ENCODE measurements at places on chromosomes 16 and 17. TPM values are rescaled to one million over a fixed set of nuclear protein-coding genes. Genes with fewer than 3 reads are reported as not detected.

The SLC43A2 gene
- 2.4 TPM for total RNA-seq

GRCh38 chr17:51261024-51261963 lies 948 bp downstream of the UTP18 start:
- H3K36me3 ChIP-seq, result peaks cover 60% of the 10 kb centered on the region
- peak overlapping the region; percentile 88 for H3K4me3 ChIP-seq
- no peak for DNase-seq
- H3K27me3 ChIP-seq, result no peaks in the 10 kb centered on the region

DNA sequence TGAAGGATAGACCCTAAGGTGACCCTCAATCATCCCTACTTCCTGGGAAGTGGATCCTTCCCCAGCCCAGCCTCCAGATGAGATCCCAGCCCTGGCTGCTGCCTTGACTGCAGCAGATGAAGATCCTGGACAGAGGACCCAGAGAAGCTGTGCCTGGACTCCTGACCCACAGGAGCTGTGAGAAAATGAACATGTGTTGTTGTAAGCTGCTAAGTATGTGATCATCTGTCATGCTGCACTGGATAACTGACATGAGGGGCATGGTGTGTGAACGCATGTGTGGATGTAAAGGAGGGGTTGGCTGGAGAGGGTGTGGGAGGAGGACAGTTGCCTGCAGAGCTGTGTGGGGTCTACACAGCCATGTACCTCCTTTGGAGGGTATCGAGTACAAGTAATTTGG lies 69.3 kb downstream of the SLC5A11 start:
- H3K4me3 ChIP-seq, result no peak overlapping the region
- H3K36me3 ChIP-seq, result peaks cover 16% of the 10 kb centered on the region
- H3K27ac ChIP-seq, result no peak overlapping the region
- no peak for DNase-seq

GRCh38 chr16:57257455-57258070 lies 12.5 kb downstream of the ARL2BP start:
- peaks cover 6% of the 10 kb centered on the region for H3K4me1 ChIP-seq
- no peak overlapping the region for H3K4me3 ChIP-seq
- DNase-seq, result no peak
- H3K36me3 ChIP-seq, result peaks cover 7% of the 10 kb centered on the region
- H3K27ac ChIP-seq, result no peak overlapping the region
- H3K27me3 ChIP-seq, result no peaks in the 10 kb centered on the region

The NPB gene
- total RNA-seq, result 0.28 TPM

GRCh38 chr16:31569360-31569717 lies 41.6 kb downstream of the AHSP start:
- H3K36me3 ChIP-seq, result peaks cover 3% of the 10 kb centered on the region
- no peak overlapping the region for H3K4me3 ChIP-seq
- peaks cover 33% of the 10 kb centered on the region for H3K27me3 ChIP-seq
- H3K27ac ChIP-seq, result no peak overlapping the region
- no peak for DNase-seq

- no peaks in the 10 kb centered on the region for H3K27me3 ChIP-seq
- H3K4me3 ChIP-seq, result no peak overlapping the region
- peaks cover 13% of the 10 kb centered on the region for H3K4me1 ChIP-seq
- H3K27ac ChIP-seq, result no peak overlapping the region
- no peaks in the 10 kb centered on the region for H3K36me3 ChIP-seq
Observed at GRCh38 chr17:81656835-81657234, 493 bp upstream of the PDE6G start.

- H3K4me1 ChIP-seq, result peaks cover 12% of the 10 kb centered on the region
- no peak for DNase-seq
- H3K36me3 ChIP-seq, result no peaks in the 10 kb centered on the region
Observed at GRCh38 chr16:23802776-23803175, 33.0 kb upstream of the PRKCB start.

The SLC16A11 gene
- total RNA-seq, result 0.37 TPM

DNA sequence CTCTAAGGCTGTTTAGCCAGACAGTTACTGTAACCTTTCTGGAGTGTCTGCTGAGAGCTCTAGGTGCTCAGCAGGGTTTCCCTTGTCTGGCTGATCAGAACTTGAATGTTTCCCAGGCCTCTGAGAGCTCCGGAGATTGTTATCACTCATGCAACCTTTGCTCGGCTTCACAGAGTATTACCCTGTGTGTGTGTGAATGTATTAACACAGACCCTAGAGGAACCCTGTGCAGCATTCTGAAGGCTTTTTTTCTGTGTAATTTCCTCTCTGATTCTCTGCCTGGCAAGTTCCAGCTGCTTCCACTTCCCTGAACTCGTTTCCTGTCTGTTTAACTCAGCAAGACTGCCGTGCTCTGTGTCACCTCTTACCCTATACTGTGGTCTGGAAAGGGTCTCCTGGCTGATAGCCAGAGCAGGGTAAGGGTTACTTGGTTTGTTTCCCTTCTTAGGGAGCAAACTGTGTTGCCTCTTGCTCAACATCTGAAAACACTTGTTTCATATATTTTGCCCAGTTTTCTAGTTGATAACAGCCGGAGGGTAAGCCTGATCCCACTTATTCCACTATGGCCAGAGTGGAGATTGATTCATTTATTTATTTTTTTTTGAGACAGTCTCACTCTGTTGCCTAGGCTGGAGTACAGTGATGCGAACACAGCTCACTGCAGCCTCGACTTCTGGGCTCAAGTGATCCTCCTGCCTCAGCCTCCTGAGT lies 21.7 kb downstream of the PRMT7 start:
- DNase-seq, result no peak
- H3K27ac ChIP-seq, result peak overlapping the region; percentile 62
- peaks cover 52% of the 10 kb centered on the region for H3K36me3 ChIP-seq
- peaks cover 22% of the 10 kb centered on the region for H3K4me1 ChIP-seq

The HSF4 gene
- 33.9 TPM for total RNA-seq

The GGNBP2 gene
- 92.5 TPM for total RNA-seq

The FOXO3B gene
- 6.3 TPM for total RNA-seq

DNA sequence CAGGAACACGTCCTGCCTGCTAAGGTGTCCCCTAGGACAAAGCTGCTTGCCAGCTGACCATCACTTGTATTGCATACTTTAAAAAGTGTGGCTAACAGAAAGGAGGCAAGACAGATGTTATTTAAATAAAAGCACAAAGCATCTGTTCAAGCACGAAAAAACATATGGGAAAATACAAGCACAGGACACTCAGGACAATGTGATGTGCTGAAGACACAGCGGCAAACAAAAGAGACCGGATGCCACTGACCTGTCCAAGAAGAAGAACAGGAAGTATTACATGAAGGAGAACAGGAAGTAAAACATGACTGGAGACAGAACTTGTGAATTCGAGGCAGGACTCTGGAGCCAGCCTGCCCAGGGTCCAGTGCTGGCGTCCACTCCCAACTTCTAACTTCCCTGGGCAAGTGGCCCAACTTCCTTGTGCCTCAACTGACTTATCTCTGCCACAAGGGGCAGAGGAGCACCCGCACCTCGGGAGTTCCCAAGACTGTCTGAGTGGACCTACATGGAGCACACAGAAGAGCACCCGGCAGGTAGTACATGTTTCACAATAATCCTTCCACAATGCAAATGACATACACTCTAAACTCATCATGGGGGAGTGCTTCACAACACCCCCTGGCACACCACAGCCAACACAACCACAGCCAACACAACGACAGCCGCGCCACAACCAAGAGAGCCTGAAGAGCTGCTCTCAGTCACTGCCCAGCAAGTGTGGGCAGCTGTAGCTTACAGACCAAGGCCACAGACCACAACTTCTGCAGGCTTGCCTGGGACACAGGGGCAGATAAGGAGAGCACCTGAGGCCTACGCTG lies 36.6 kb downstream of the ANKRD11 start:
- no peaks in the 10 kb centered on the region for H3K27me3 ChIP-seq
- H3K4me1 ChIP-seq, result peaks cover 53% of the 10 kb centered on the region
- no peak overlapping the region for H3K4me3 ChIP-seq
- peaks cover 15% of the 10 kb centered on the region for H3K36me3 ChIP-seq
- DNase-seq, result no peak

- H3K27me3 ChIP-seq, result no peaks in the 10 kb centered on the region
- no peak for DNase-seq
- H3K36me3 ChIP-seq, result peaks cover 52% of the 10 kb centered on the region
- no peak overlapping the region for H3K4me3 ChIP-seq
- H3K4me1 ChIP-seq, result peaks cover 32% of the 10 kb centered on the region
Observed at GRCh38 chr17:45406107-45406506, 26.6 kb downstream of the ARHGAP27 start.

DNA sequence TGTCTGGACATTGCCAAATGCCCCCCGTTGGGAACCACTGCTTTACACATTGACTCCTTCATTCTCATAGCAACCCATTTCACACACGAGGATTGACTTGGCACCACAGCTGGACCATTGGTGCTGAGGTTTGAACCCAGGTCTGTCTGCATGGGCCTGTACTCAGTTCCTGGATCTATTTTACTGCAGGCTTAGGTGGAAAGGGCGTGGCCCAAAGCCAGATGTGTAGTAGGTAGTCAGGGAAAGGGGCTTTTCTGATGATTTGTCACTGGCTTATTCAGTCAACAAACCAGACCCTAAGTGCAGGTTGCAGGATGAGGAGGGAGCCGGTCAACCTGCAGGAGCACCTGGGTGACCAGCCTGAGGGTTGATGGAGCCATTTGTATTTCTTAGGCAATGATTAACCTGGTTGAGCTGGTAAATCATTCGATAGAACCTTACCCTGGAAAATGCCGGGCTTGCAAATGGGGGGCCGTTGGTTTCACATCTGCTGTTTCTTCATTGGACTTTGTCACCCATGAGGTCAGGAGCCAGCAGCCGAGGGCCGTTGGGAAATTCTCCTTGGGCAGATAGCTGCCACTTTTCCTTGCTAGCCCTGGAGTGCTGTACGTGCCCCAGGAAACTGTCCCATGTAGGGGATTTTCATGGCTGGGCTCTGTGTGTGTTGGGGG lies 104.4 kb downstream of the CMIP start:
- no peak for DNase-seq
- no peak overlapping the region for H3K27ac ChIP-seq
- no peaks in the 10 kb centered on the region for H3K27me3 ChIP-seq
- H3K4me3 ChIP-seq, result no peak overlapping the region
- no peaks in the 10 kb centered on the region for H3K36me3 ChIP-seq

DNA sequence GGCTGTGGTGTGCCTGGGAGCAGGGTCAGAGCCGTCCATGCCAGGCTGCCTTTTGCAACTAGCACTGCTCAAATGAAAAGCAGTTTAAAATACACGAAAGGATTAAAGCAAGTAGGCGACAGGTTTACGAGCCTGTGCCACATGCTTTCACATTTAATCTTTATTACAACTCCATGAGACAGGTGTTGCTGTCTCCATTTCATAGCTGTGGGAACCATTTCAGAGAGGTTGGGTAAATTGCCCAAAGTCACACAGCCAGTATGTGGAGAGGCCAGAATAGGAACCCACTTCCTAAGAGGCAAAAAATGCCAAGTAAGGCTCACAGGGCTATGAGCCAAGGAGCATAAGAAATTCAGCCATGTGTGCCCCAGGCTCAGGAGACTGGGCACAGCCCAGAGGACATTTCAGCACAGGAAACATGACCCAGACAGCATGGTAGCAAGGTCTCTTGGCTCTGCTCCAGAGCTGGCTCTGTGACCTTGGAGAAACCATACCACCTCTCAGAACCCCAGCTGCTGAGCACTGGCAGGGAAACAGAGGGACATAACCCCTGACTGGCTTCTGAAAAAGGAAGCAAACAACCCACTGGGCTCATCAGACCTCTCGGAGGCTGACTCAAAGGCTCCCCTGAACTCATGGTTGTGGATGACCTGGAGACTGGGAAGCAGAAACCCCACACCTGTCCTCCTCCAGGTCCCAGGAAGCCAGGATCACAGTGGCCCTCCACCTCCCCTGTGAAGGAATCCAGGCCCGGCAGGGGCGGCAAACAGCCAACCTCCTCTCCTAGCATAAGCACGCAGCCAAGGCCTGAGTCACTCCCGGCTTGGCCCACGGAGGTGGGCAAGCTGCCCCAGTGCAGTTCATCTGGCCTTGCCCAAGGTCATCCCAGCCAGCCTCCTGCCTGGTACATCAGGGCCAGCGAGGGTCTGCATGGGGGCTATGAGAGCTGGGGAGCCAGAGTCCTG lies 40.3 kb upstream of the MRPS23 start:
- no peak for DNase-seq
- H3K4me3 ChIP-seq, result no peak overlapping the region
- peaks cover 4% of the 10 kb centered on the region for H3K27me3 ChIP-seq
- no peak overlapping the region for H3K27ac ChIP-seq

DNA sequence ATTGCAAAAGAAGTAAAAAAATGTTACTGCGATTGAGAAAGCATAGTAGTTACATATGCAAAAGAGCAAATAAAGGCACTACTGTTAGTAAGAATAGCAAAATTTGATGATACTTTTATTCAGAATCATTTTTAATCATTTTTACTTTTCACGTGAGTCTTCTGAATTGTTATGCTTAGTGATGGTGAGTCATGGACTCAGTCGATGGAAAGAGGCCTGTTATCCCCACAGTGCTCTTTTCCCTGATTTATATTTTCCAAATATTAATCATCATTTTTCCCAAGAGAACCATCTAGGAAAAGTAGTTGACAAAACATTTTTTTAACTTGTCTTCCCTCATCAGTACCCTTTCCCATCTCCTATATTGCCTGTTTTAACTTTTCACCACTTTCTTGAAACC lies 181.1 kb downstream of the CHD9 start:
- H3K36me3 ChIP-seq, result peaks cover 30% of the 10 kb centered on the region
- H3K4me3 ChIP-seq, result no peak overlapping the region
- DNase-seq, result no peak
- H3K4me1 ChIP-seq, result peaks cover 4% of the 10 kb centered on the region

- peak; percentile 71 for DNase-seq
- H3K4me1 ChIP-seq, result peaks cover 36% of the 10 kb centered on the region
- H3K36me3 ChIP-seq, result peaks cover 79% of the 10 kb centered on the region
- H3K27me3 ChIP-seq, result no peaks in the 10 kb centered on the region
Observed at GRCh38 chr16:11251525-11252481, 4.2 kb downstream of the SOCS1 start.

DNA sequence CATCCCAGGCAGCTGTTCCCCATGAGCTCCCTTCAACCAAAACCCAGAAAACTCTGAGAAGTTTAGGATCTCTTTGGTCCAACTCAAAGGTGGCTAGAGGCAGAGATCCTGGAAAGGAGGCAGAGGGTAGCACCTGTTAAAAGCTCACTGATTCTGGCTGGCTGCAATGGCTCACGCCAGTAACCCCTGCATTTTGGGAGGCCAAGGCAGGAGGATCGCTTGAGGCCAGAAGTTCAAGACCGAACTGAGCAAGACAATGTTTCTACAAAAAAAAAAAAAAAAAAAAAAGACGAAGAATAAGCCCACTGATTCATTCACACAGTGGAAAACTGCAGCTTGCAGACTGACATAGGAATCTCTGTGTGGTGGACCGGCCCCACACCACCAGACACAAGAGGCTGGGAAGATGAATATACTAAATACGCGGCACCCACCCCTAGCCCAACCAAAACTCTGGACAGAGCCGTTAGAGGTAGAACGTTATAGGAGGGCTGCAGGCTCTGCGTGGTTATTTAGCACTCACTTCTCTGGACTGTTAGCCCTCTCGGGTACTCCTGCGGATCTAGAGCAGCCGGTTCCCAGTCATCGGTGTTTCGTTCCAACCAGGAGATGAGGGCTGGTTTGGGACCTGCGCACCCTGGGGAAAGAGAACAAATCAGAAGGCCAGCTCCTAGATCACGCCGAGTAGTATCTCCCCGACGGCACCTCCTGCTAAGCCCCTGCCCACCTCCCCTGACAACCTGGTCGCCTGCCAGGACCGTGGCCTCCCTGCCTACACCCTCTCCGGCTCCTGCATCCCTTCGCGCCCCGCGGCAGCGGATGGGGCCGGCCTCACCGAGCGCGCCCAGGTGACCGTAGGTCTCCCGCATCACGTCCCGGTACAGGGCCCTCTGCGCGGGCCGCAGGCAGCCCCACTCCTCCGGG lies 925 bp downstream of the ZNF689 start:
- peaks cover 34% of the 10 kb centered on the region for H3K36me3 ChIP-seq
- H3K27ac ChIP-seq, result peak overlapping the region; percentile 96
- no peaks in the 10 kb centered on the region for H3K27me3 ChIP-seq
- peaks cover 16% of the 10 kb centered on the region for H3K4me1 ChIP-seq
- peak; percentile 48 for DNase-seq
